ENCODE measurements at places on chromosomes 5 and 9.

GRCh38 chr9:137083394-137084004, 3.3 kb upstream of the MAN1B1 start:
- no peak for DNase-seq

GRCh38 chr9:125912667-125913066, 165.5 kb downstream of the PBX3 start:
- no peak for DNase-seq

DNA sequence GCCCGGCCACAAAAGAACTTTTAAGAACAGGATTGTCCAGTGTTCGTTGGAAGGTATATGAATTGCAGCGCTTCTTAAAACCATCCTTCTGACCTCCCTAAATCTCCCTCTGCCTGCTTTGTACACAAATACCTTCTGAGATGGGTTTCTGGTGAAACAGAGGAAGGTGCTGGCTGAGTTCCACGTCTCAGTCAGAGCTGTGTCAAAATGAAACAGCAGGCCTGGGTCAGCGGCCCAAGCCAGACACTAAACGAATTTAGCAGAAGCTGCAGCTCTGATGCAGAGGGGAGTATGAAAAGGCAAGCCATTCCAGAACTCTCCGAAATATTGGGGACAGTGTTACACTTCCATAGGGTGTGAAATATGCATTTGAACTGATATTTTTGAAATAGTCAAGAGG, 37.8 kb upstream of the CRB2 start:
- DNase-seq, result no peak

- no peak for DNase-seq
Measured at GRCh38 chr9:10127867-10128266, 484.9 kb downstream of the PTPRD start.

GRCh38 chr5:35236770-35237169, 6.5 kb upstream of the PRLR start:
- no peak for DNase-seq

DNA sequence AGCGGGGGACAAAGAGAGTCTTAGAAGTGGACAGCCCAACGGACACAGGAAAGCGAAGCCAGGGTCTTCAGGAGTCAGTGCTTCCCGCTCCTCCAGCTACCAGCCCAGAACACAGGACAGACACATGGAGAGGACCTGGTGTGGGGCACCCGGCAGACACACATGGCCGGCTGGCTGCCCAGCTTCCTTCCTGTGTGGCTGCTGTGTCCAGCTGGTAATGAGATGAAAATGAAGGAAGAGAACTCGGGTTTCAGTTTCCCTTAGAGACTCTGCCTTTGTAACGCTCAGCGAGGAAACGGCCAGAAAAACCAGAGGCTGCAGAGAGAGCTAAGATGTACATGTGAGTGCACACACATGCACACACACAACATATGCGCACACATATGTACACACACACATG, 87.5 kb downstream of the SECISBP2 start:
- no peak for DNase-seq
